Activated CD4-positive, alpha-beta T cell treated with anti-CD3 and anti-CD28 coated beads for 4 hours (primary cell): ENCODE measurements at places on chromosomes 1 and 21.

- peak; percentile 15 for DNase-seq
These were observed 9.9 kb upstream of the C1orf141 start for GRCh38 chr1:67144696-67145095.

DNA sequence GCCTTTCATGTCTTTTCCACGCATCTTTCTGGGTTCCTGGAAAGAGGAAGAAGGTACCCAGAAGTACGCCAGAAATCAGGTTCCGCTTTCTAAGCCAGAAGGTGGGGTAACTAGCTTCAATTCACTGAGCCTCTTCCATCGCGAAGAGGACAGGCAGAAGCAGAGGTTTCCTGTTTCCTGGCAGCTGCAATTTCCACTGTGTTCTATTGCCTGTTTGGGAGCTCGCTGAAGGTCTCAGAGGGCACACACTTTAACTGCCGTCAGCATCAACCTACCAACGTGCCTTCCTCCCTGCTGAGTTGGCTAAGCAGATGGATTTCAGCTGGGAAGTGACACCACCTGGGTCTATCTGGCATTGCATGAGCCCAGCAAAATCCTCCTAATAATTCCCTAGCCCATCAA is 10.0 kb downstream of the NCF2 start:
- DNase-seq: no peak

DNA sequence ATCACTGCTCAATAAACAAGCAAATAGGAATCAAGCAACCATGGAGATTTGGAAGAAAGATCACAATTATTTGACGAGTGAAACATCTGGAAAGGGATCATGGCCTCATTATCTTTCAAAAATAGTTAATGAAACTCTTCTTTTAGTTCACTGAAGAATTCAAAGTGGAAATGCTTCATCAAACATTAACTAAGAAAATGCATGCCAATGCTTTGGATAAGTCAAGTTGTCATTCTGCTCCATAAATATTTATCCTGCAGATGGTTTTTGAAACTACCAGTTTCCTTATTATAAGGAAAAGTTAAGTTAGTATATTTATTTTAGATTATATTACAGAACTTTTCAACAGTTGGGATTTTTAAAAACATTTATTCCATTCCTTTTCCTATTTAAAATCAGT is 206.5 kb upstream of the ADGRL2 start:
- no peak for DNase-seq

GRCh38 chr1:21305900-21306189 is 15.6 kb upstream of the ECE1 start:
- no peak for DNase-seq

- DNase-seq: no peak
These were observed 79.6 kb upstream of the CTTNBP2NL start for GRCh38 chr1:112316254-112316913.

GRCh38 chr1:217230412-217230811 is 400.5 kb downstream of the GPATCH2 start:
- DNase-seq: no peak

DNA sequence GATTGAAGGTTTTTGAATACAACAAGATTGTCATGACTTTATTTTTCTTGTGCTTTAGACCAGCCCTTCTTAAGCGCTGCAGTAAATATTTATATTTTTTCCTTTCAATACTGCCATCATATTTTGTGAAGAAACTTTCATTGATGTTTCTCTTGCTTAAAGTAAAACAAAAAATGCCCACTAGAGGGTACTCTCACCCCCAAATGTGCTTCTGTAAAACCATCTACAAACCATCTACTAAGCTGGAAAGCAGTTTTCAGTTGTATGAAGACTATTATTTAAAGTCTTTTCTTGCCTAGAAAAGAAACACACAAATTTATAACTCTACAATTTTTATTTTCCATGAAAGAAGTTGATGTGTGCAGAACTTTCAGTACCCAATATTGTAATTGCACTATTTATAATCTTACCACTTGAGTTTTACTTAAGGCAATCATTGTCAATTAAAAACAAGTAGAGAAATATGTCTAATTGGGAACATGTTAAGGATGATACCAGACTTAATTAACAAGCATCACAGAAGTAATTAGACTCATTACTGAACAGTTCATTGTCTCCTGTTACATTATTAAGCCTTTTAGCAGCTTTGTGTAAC is 10.7 kb downstream of the LEPR start:
- DNase-seq: no peak

DNA sequence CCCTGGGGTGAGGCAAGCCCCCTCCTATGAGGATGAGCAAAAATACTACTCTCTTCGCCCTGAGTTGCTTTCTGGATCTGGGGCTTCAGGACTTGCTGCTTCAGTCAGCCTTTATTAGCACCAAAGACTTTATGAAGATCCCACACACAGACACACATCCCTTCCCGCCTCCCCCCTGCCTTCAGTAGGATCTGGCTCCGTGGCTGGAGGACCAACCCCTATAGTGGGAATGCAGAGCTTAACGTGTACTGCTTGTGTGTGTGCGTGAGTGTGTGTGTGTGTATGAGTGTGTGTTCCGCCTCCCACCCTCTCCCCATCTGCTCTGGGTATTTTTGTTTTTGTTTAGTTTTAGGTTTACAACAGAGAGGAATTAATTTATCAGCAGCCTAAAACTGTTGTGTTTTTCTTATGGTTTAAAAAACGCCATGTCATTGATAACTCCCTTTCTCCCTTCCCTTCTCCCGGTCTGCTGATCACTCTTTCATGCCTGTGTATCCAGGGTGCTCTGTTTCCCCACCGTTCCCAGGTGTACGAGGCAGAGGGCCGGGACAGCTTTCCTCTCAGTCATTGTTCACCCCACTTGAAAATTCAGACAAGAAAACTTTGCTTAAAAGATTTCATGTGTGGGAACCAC is 27.5 kb upstream of the ZFP69B start:
- no peak for DNase-seq

GRCh38 chr1:63408331-63408730 is 40.9 kb downstream of the ALG6 start:
- no peak for DNase-seq

DNA sequence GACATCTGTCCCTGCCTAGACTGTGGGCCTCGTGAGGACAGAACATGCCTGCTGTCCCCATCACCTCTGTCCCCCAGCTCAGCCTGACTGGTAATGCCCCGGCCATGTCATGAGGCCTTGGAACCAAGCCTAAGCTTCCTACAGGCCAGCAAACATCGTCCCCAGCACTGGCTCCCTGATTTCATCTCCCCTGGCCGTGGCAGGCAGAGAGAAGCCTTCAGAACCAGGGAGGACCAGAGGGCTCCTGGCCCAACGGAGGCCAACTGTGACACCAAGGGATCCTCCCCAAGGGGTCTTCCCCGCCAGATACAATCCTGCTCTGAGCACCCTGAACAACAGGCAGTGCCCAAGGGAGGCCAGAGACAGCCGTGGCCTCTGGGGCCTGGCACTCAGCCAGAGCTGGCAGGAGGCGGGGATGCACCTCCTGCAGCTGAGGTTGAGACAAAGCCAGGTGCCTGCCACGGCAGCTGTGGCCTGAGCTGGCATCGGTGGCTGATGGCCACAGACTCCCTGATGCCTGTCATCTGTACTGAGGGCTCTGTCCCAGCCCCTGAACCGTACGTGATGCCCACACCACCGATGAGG is 9.9 kb upstream of the NPHP4 start:
- no peak for DNase-seq

DNA sequence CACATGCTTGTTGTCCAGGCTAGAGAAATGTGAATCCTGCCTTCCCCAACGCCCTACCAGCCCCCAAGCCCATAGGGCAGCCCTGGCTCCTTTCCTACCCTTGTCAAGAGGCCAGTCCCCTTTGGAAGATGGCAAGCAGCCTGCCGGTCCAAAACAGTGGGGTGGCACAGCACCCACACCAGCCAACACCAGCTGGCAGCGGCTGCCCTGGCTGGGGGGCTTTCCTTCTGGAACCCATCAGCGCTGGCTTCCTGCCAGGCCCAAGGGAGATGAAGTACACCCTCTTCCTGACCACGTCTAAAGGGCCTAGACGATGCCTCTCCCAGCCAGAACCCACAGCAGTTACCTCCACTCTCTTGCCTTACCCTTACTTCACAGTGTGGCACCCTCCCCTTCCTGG is 24.2 kb downstream of the KCNN3 start:
- DNase-seq: no peak

DNA sequence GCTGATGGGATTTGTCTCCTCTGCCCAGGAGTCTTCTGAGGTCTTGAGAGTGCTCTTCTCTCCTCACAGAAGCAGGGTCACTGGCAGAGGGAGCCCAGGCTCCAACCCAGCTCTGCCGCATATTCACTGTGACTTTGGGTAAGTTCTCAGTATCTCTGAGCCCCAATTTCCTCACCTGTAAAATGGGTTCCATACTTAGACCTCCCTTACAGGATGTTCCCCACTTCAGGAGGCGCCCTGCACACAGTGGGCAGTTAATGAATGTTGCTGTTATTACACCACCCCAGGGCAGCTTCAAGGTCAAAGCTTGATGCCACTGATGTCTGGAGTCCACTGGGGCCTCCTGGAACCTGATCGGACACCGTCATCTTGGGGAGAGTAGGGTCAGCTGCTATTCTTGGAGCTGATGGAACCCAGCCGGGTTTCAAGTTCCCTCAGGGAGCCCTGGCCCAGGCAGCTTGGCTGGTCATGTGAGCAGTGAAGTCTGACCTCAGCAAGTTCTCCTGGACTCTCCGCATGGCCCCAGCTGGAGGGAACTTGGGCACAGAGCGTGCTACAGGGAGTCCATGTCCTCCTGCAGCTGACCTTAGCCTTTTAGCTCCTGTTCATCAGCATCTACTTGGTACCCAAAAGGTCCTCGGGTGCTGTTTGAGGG is 21.8 kb downstream of the COA7 start:
- no peak for DNase-seq

- no peak for DNase-seq
These were observed 54.3 kb downstream of the GRIK1 start for GRCh38 chr21:29885491-29885890.

GRCh38 chr1:61825393-61825792 is 83.1 kb downstream of the PATJ start:
- no peak for DNase-seq

GRCh38 chr1:31878058-31878457 is 60.1 kb downstream of the PTP4A2 start:
- DNase-seq: no peak

GRCh38 chr1:190084552-190084951 is 393.1 kb downstream of the BRINP3 start:
- DNase-seq: no peak

DNA sequence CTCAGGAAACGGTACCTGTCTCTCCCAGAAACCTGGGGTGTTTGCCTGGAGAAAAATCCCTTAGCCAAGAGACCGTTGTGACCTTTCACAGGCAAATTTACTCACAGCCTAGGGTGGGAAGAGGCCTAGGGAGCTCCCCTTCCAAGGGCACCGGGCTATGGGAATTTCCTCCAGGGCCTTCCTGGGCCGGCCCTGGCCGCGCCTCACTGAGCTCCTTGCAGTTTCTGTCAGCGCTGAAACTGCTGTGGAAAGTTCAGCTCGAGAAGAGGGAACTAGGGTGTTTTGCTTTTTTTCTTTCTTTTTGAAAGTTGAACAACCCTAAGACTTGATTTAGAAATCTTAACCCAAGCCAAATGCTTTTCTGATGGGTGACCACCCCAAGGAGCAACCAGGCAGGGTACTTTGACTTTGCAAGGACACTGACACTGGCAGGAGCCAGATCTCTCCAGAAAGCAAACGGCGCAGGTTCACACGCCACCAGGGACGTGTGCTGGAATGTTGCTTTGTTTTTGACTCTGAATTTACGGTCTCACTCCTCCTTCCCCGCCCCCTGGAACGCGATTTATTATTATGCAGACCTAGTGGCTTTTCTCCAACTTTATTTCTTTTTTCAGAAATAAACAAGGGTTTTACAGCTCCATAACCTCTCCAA is 229.6 kb upstream of the JUN start:
- no peak for DNase-seq

GRCh38 chr1:164876398-164877116 is 317.6 kb downstream of the PBX1 start:
- no peak for DNase-seq

GRCh38 chr1:205800981-205801703 is 11.9 kb downstream of the SLC41A1 start:
- no peak for DNase-seq

DNA sequence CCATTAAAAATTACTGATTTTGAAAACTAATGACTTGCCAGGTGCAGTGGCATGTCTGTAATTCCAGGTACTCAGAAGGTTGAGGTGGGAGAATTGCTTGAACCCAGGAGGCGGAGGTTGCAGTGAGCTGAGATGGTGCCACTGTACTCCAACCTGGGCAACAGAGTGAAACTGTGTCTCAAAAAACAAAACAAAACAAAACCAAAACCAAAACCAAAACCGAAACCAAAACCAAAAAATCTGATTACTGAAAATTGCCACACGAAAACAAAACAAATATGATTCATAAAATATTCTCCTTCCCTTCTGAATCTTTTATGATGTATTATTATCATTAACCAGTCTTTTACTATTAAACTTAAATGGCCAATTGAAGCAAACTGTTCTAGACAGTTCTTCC is 74.1 kb downstream of the SERINC2 start:
- no peak for DNase-seq

GRCh38 chr1:79293611-79294010 is 287.1 kb upstream of the ADGRL4 start:
- no peak for DNase-seq

DNA sequence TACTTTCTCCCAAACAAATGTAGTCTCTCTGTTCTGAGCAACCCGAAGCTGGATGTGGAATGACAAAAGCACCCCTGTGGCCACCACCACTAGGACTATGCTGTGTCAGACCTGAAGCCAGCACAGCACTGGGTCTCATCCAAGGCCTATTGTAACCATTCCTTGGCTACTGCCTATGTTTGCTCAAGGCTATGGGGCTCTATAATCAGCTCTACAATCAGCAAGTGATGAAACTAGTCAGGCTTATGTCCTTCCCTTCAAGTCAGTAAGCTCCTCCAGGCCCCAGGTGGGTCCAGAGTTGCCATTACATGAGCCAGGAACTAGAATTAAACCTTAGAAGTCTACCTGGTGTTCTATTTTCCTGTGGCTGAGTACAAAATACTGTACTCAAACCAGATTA is 370.2 kb downstream of the TBX15 start:
- no peak for DNase-seq

GRCh38 chr1:38273196-38273804 is 226.7 kb upstream of the POU3F1 start:
- no peak for DNase-seq

DNA sequence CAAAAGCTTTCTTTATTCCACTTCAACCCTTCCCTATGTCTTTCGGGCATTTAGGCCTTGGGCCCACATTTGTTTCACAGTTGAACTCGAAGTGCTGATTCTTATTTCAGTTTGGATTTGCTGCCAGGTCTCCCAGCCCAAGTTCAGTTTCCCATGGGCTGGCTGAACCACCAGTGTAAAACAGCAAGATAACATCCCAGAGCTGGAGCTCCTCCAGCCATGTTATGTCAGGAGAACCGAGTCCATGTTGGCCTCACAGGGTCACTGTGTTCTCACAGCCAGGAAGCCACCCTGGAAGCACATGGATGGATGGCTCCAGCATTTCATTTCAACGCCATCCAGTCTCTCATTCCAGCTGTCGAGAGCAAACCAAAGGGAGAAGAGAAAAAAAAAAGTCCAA is 45.2 kb upstream of the RXRG start:
- no peak for DNase-seq
